Right lobe of liver (tissue), 6 donors: ENCODE measurements at places on chromosomes 5 and 9.

GRCh38 chr5:3384531-3384930 lies 211.1 kb upstream of the IRX1 start:
- DNase-seq = no peak

DNA sequence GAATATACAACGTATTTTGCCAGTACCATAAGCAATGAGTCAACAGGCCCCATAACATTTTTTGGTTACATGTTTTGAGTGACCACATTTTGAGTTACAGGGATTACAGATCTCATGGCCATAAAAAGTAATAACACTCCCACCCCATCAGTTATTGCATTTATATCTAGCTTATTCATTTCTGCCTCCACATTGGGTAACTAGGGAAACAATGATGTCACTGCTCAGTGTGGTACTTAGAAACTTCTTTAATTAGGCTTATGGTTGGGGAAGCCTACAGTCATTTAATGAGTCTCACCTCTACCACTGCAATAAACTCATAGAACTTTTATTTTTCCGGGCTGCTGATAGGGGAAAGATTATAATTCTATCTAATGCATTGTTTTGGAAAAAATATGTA lies 39.9 kb upstream of the SMIM15 start:
- no peak for DNase-seq

- no peak for DNase-seq
Observed at GRCh38 chr9:129156163-129156562, 21.9 kb downstream of the IER5L start.

- DNase-seq = peak; percentile 22
Observed at GRCh38 chr5:1510151-1510561, 13.6 kb downstream of the LPCAT1 start.

DNA sequence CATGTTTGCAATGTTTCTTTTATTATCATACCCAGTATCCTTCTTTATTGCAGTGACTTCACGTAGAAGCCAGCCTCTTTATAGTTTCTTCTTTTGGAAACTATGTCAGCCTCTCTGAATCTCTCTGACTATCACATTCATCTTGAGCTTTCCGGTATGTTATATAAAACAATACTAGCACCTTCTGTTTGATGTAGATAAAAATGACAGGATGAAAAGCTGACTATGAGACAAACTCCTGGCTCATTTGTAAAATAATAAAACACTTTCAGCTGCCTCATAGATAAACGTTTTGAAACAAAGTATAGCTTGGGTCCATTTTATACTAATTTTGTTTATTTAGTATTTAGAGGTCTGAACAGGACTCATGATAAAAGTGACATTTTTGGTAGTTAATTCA lies 1145.4 kb upstream of the NUDT12 start:
- no peak for DNase-seq

DNA sequence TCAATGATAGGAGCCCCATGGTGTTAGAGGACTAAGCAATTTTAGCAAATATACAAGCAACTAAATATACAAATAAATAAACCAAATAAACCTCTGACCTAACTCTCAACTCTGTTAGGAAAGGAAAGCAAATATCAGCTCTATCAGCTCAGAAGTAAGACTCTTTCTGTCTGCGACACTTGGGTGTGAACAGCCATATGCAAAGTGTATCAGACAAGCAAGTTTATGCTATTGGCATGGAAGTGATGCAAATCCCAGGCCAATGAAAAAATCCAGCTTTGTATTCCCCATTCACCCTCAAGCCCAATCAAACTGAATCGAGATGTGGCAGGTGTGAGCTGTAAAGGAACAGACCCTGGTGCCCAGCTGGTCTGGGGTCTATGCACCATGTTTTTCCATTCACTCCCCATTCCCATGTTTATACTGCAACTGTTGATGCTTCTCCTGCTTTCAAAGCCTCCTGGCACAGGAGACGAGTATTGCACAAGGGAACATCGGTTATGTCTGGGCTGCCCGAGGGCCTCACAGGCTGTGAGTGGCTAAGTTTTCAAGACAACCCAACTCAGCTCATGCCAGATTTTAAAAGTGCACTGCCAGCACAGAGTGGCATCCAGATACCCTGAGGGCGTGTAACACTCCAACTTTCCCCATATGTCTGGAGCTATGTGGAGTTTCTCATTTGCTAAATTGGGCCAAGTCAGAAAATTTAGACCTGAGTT lies 73.1 kb downstream of the FEM1C start:
- peak; percentile 30 for DNase-seq

GRCh38 chr5:93331863-93332262 lies 249.2 kb downstream of the NR2F1-AS1 start:
- no peak for DNase-seq

DNA sequence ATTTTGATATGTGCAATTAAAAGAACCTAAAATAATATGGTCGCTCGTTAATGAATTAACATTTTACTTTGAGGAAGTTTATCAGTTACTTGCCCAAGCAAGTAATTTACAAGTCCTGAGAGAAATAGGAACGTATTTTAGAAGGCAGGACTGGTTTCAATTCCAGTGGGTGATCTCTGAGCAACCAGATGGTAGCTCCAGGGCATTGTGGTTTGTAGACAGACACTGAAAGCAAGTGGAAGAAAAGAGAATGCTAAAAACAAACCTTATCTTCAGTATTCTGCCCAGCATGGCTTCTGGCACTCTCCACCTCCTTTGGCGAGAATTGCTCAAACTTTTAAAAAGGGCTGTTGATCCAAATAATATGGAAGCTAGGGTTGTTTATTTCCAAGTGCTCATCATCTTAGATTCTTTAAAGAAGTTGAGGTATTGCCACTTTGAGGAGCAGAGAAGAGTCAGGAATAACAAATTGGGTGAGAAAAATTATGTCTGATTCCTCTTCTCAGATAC lies 31.8 kb upstream of the ERAP2 start:
- DNase-seq = no peak

DNA sequence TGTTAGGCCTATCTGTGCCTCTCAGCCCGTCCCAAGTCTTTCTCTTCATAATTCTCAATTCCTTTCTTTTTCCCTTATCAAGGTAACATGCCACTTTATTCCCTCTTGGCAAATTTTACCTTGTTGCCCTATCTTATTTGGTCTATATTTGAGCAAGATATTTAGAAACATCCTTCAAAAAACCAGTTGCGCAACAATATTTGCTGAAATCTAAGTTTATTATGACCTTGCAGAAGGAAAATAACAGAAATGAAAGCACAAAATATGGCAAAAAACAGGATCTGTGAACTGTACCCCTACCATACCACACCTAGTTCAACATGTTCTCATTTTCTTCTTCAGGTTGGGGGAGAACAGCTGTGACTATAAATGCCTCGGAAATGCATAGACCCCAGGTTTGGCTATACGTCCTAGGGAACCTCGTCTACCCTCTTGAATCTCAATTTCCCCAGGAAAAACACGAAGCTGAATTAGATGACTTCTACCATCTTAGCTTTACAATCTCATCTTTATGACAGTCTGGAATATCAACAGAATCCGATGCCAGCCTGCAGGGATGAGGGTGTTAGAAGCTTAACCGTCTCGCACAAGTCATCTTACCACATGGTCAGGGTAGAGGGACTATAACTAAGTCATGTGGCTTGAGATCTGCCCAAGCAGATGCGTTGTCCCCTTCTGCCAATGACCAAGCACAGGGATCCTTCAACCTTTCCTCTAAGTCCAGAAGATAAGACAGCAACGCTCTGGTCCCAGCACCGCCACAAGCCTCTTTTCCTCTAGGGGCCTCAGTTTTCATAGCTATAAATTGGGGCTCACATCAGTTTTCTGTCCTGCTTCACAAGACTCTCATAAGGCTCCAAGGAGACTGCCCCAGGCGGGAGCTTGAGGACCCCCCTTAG lies 1.3 kb downstream of the LCP2 start:
- DNase-seq = no peak

- no peak for DNase-seq
Observed at GRCh38 chr5:133679534-133679933, 67.2 kb upstream of the FSTL4 start.

DNA sequence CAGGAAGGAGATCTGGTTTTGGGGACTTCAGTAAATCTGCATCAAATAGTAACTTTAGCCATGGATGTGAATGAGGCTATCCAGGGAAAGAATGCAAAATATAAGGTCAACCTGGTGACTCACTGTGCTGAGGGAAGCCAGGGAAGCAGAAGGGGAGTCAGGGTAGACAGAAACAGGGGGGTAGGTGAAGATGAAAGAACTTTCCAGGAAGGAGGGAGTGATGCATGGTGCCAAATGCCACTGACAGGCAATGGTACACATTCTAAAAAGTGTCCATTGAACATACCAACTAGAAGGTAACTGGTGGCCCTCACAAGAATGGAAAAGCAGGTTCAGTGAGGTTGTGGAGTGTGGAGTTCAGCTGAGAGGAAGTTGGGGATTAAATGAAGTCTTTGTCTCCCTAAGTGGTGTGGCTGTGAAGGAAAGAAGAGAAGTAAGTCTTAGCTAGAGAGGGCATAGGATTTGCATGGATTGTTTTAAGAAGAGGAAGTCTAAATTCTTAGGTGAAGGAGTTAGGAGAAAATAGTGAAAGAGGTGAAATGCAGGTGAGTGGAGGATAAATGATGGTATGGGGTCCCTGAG lies 35.5 kb downstream of the PALM2AKAP2 start:
- no peak for DNase-seq

DNA sequence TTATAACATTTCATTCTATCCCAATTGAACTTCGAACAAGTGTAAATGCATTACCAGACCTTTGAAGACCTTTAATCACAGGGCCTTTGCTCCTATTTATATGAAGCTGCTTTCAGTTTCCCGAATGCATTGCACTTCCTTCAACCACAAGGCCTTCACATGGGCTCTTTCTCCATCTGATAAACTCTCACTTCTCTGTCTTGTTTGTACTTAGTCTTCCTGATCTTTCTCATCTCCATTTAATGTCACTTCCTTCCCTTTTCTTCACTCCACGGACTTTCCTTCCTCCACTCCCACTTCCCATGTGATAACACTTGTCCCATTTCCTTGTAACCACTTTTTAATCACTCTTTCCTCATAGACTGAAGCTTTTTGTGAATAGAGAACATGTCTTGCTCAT lies 74.3 kb upstream of the TNC start:
- no peak for DNase-seq

GRCh38 chr9:35552837-35553236 lies 52.2 kb upstream of the TESK1 start:
- DNase-seq = no peak

- DNase-seq = no peak
Observed at GRCh38 chr9:134346151-134346550, 19.9 kb downstream of the RXRA start.

DNA sequence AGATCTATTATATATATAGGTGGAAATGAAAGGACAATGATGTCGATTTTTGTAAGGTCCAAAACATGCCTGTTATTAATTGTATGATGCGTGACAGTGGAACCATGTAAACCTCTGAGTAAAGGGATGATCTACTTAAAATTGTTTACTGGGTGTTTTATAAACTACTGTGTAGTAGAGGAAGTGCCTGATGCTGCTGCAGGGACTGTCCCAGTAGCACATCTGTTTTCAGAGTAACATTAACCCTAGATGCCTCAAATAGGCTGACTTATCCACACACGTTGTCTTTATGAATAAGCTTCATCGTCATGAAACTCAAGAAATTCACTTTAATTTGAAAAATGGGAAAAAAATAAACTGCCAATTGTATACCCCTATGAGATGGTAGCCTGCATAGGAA lies 1.7 kb downstream of the CAMK4 start:
- no peak for DNase-seq

- no peak for DNase-seq
Observed at GRCh38 chr9:136703276-136703860, 9.0 kb upstream of the DIPK1B start.

GRCh38 chr5:153496835-153497234 lies 6.4 kb downstream of the GRIA1 start:
- DNase-seq = no peak

- peak; percentile 53 for DNase-seq
Observed at GRCh38 chr5:95881833-95882232, 59.3 kb upstream of the GLRX start.
